ENCODE measurements at places on chromosomes 3 and 15.

DNA sequence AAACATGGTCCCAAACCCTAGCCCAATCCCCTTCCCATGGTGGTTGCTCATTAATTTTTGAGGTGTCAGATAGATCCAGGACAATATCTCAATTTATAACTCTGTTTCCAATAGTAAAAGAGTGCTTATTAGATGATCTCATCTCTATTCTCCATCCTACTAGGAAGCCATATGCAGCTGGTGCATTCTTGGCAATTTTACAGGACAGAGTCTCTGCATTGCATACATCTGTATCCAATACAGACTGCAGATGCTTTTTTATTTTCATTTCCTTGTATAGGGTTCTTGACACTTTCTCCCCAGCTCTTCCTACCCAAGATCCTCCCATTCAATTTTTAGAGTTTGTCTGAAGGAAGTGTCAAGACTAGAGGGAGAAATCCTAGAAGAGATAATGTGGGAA, 194.8 kb upstream of the DPH6 start:
- DNase-seq, result no peak

- DNase-seq, result no peak
Observed at GRCh38 chr3:8518138-8518537, 16.5 kb downstream of the LMCD1 start.

DNA sequence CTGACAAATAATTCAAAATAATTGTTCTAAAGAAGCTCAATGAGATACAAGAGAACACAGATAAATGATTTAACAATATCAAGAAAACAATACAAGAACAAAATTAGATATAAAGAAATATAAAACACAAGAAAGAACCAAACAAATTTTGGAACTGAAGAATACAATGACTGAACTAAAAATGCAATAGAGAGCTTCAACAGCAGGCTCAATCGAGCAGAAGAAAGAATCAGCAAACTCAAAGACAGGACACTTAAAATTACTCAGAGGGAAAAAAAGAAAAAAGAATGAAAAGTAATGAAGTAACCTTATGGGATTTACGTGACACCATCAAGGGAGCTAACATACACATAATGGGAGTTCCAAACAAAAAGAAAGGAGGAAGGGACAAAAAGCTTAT, 32.1 kb downstream of the CCDC54 start:
- no peak for DNase-seq

- DNase-seq, result no peak
Observed at GRCh38 chr3:60770532-60770931, 480.7 kb downstream of the FHIT start.

All from GM12891 (cell line).